ENCODE measurements at places on chromosomes 3 and 15. TPM values are rescaled to one million over a fixed set of nuclear protein-coding genes. Genes with fewer than 3 reads are reported as not detected.

GRCh38 chr15:74551714-74552113 is 10.7 kb downstream of the ARID3B start:
- no peaks in the 10 kb centered on the region for H3K27me3 ChIP-seq
- no peak overlapping the region for H3K4me3 ChIP-seq
- no peaks in the 10 kb centered on the region for H3K4me1 ChIP-seq
- no peak overlapping the region for H3K27ac ChIP-seq

- no peaks in the 10 kb centered on the region for H3K27me3 ChIP-seq
- peaks cover 12% of the 10 kb centered on the region for H3K4me1 ChIP-seq
- peaks cover 11% of the 10 kb centered on the region for H3K36me3 ChIP-seq
- peak overlapping the region; percentile 79 for H3K4me3 ChIP-seq
These were observed 751 bp upstream of the RPS17 start for GRCh38 chr15:82540984-82541431.

B3GNT5 gene
- 9.4 TPM for total RNA-seq

- no peaks in the 10 kb centered on the region for H3K27me3 ChIP-seq
- no peak for DNase-seq
- no peak overlapping the region for H3K4me3 ChIP-seq
These were observed 70.8 kb downstream of the MCF2L2 start for GRCh38 chr3:183357564-183358079.

All from Caco-2 (cell line).